ENCODE measurements at places on chromosomes 12 and 14. TPM values are rescaled to one million over a fixed set of nuclear protein-coding genes. Genes with fewer than 3 reads are reported as not detected.

TRHDE gene
- 32.8 TPM for total RNA-seq

SLC6A12 gene
- total RNA-seq: not detected

SPRING1 gene
- 33.8 TPM for total RNA-seq

CERS5 gene
- total RNA-seq: 31.0 TPM

TCHP gene
- total RNA-seq: 8.3 TPM

RNU4-1 gene
- under 0.01 TPM for total RNA-seq

Data from hair follicle dermal papilla cell (primary cell).